ENCODE measurements at places on chromosomes 6 and 20. TPM values are rescaled to one million over a fixed set of nuclear protein-coding genes. Genes with fewer than 3 reads are reported as not detected.

Gene C6orf141
- total RNA-seq = 14.4 TPM

Gene TSBP1
- not detected for total RNA-seq

Gene MAP7
- 59.1 TPM for total RNA-seq

Gene HDGFL1
- total RNA-seq = not detected

Gene CST4
- total RNA-seq = not detected

Gene RBPJL
- total RNA-seq = 0.85 TPM

Gene LRRN4
- total RNA-seq = 0.64 TPM

Gene SLC22A2
- total RNA-seq = 0.44 TPM
